Activated CD4-positive, alpha-beta memory T cell treated with anti-CD3 and anti-CD28 coated beads for 36 hours (primary cell): ENCODE measurements at places on chromosomes 13 and 19. TPM values are rescaled to one million over a fixed set of nuclear protein-coding genes. Genes with fewer than 3 reads are reported as not detected.

The KIR2DL3 gene
- not detected for total RNA-seq

The YIPF2 gene
- 28.4 TPM for total RNA-seq

The CFAP97D2 gene
- total RNA-seq, result not detected

The PODNL1 gene
- total RNA-seq, result 0.50 TPM

GRCh38 chr13:51325837-51326236, 13.7 kb upstream of the SERPINE3 start:
- no peak overlapping the region for H3K27ac ChIP-seq
- no peak overlapping the region for H3K4me3 ChIP-seq
- no peaks in the 10 kb centered on the region for H3K36me3 ChIP-seq

- no peak overlapping the region for H3K4me3 ChIP-seq
- peaks cover 24% of the 10 kb centered on the region for H3K27me3 ChIP-seq
- H3K4me1 ChIP-seq, result no peaks in the 10 kb centered on the region
- H3K27ac ChIP-seq, result no peak overlapping the region
- no peaks in the 10 kb centered on the region for H3K36me3 ChIP-seq
Measured at GRCh38 chr19:38252941-38253691, 3.1 kb downstream of the PPP1R14A start.

DNA sequence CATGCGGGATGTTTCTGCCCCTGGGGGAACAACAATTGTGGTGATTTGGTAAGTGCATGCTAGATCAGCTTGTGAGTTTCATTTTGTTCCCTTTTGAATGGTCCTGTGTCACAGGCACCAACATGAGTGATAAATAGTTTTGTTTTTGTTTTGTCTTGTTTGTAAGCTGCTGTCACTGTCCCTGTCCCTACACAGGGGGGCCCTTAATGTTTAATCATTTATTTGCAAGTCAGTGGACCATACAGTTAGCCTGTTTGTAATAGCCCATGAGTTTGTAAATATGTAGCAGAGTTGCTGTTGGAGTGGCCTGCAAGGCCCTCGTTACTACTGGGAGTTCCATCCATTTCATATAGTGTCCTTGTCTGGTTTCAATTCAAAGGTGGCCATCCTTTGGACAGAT, 979.6 kb upstream of the SPRY2 start:
- no peak overlapping the region for H3K4me3 ChIP-seq
- no peak for DNase-seq
- no peaks in the 10 kb centered on the region for H3K27me3 ChIP-seq
- H3K4me1 ChIP-seq, result no peaks in the 10 kb centered on the region
- no peak overlapping the region for H3K27ac ChIP-seq

- no peak overlapping the region for H3K4me3 ChIP-seq
- H3K36me3 ChIP-seq, result peaks cover 3% of the 10 kb centered on the region
- H3K27ac ChIP-seq, result no peak overlapping the region
- no peak for DNase-seq
- peaks cover 4% of the 10 kb centered on the region for H3K27me3 ChIP-seq
- H3K4me1 ChIP-seq, result no peaks in the 10 kb centered on the region
Measured at GRCh38 chr13:46817095-46817494, 20.1 kb upstream of the ESD start.

- no peak overlapping the region for H3K27ac ChIP-seq
- no peak for DNase-seq
- peaks cover 28% of the 10 kb centered on the region for H3K4me1 ChIP-seq
- no peak overlapping the region for H3K4me3 ChIP-seq
- no peaks in the 10 kb centered on the region for H3K36me3 ChIP-seq
- H3K27me3 ChIP-seq, result no peaks in the 10 kb centered on the region
Measured at GRCh38 chr19:33156334-33156733, 24.4 kb downstream of the WDR88 start.

DNA sequence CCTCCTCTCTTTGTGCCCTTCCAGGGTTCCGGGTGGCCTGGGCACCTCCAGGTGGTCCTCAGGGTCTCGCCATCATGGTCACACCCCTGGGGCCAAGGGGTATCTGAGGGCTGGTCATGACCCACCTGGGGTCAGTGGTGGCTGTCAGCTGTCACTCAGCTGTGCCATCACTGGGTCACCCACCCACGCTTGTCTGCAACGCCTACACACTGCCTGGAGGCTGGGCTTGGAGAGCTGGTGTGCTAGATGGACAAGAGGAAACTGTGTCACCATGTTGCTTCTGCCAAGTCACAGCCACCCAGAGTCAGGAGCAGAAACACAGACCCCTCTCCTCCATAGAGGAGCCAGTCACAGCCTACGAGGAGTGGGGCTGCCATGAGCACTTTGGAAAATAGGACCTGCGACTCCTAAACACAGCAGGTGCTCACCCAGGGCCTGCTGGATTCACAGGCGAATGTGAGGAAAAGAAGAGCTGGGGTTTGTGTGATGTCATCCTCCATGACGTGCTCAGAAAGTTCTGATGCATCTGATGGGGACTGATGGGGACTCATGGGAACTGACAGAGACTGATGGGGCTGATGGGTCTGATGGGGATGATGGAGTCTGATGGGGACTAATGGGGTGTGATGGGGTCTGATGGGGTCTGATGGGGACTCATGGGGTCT, 10.7 kb upstream of the GRTP1 start:
- peaks cover 9% of the 10 kb centered on the region for H3K27me3 ChIP-seq
- no peaks in the 10 kb centered on the region for H3K4me1 ChIP-seq
- no peaks in the 10 kb centered on the region for H3K36me3 ChIP-seq

DNA sequence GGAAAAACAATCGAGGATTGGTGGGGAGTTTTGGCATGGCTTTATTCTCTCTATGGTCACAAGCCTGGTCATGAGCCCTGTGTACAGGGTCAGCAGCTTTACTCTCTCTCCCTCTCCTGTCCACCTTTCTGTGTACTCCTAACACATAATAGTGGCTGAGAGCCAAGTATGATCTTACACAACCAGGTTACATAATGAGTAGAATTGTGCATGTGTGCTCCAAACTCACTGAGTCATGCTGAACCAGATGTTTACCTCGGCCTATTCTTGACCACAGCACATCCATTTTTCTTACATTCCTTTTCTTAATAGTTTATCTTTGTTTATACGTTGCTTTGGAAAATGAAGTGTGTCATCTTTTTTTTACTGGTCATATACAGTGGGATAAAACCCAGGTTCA, 53.1 kb downstream of the ZNF254 start:
- no peak overlapping the region for H3K4me3 ChIP-seq
- H3K27ac ChIP-seq, result no peak overlapping the region
- no peaks in the 10 kb centered on the region for H3K27me3 ChIP-seq
- no peaks in the 10 kb centered on the region for H3K4me1 ChIP-seq
- DNase-seq, result no peak

- no peak for DNase-seq
- no peak overlapping the region for H3K4me3 ChIP-seq
- H3K27ac ChIP-seq, result no peak overlapping the region
- H3K36me3 ChIP-seq, result no peaks in the 10 kb centered on the region
- H3K27me3 ChIP-seq, result no peaks in the 10 kb centered on the region
Measured at GRCh38 chr19:28435551-28436271, 777.2 kb downstream of the UQCRFS1 start.

- H3K4me3 ChIP-seq, result peak overlapping the region; percentile 2
- no peak overlapping the region for H3K27ac ChIP-seq
- peaks cover 38% of the 10 kb centered on the region for H3K36me3 ChIP-seq
- H3K27me3 ChIP-seq, result no peaks in the 10 kb centered on the region
- DNase-seq, result no peak
Measured at GRCh38 chr19:57803594-57804325, 11.0 kb downstream of the ZNF552 start.

GRCh38 chr13:81283561-81283960, 942.6 kb upstream of the SPRY2 start:
- DNase-seq, result no peak
- H3K27me3 ChIP-seq, result no peaks in the 10 kb centered on the region

DNA sequence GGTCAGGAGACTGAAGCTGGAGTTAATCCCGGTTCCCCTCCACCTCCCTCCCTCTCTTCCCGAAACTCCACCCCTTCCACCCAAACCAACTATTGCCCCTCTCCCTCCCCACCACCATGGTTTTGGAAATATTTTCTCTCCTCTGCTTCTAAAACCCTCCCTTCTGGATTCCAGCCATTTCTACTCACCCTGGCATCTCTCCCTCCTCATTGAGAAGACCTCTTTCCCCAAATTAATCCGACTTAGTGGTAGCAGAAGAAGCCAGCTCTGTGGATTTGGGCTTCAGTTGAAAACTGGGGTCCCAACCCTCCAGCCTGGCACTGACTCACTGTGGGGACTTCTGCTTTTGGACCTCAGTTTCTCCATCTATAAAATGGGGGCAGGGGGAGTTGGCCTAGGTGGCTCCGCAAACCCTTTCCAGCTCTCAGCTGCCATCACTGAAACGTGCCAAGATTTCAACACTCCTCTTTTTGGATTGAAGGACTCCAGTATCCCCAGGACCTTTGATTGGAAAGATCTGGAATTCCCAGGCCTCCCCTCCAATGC, 1.6 kb downstream of the GPR4 start:
- no peak overlapping the region for H3K4me3 ChIP-seq
- no peak overlapping the region for H3K27ac ChIP-seq
- peaks cover 4% of the 10 kb centered on the region for H3K36me3 ChIP-seq
- H3K4me1 ChIP-seq, result peaks cover 28% of the 10 kb centered on the region
- DNase-seq, result no peak
